Naive thymus-derived CD4-positive, alpha-beta T cell (primary cell): ENCODE measurements at places on chromosomes 11 and 22. TPM values are rescaled to one million over a fixed set of nuclear protein-coding genes. Genes with fewer than 3 reads are reported as not detected.

DNA sequence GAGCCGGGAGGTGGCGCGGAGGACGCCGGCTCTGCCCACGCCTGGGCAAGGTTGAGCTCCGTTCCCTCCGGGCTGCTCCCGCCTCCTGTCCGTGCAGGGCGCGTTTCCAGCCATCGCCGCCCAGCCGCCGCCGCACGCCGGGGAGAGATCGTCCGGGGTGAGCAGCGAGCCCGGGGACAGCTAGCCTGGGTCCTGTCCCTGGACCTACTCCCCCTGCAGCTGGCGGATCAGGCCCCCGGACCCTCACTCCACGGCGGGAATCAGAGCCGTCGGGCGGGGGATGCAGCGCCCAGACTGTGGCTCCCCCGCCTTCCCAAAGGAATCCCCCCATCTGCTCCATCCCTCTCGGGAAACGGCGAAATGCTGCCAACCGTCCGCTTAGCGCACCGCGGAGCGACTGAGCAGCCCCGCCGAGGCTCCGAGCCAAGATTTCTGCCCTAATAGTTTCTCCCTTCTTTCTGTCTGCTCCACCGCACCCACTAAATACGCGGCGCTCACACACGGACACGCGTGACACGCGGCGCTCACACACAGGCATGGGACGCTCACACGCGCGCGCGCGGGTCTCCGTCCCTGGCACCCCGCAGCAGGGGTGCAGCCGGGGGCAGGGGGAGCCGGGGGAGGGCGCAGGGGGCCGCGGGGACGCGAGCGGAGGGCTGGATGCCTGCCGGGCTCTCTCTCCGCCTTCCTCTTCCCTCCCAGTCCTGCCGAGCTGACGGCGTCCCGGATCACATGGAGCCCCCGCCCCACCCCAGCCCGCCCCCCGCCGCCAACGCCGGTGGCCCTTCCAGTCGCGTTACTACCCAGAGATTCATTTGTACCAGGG is at the start of gene KCNJ5:
TSS of gene KCNJ5 (plus strand) at position 814 of the 826 bp plus-strand sequence. CDS start 19,918 bp downstream, outside the sequence.
- H3K27ac ChIP-seq = no peak within 1 kb of the TSS
- no peak for DNase-seq
- H3K36me3 ChIP-seq = no peaks in the 10 kb centered on the region
- peak within 1 kb of the TSS; percentile 52 for H3K4me3 ChIP-seq

IRF7 gene
- 25.9 TPM for polyA plus RNA-seq

OR5P2 gene
- polyA plus RNA-seq = not detected

DNA sequence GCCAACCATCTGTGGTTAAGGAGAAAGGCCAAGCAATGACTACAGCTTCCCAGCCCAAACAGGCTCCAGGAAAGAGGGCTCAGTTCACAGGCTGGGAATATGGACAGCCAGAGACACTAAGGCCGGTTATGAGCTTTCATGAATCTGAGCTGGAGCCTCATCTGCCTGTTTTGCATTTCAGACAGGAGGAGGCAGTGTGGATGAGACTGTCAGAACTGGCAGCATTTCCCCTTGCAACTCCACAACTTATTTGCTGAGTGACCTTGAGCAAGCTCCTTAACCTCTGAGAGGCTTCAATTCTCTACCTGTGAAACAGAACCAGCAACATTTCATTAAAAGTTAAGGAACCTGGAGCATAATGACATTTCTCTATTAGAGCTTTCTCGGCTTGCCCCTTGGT is 264.0 kb downstream of the ETS1 start:
- peak; percentile 67 for DNase-seq
- H3K4me3 ChIP-seq = peak overlapping the region; percentile 1
- H3K27ac ChIP-seq = peak overlapping the region; percentile 91

DNA sequence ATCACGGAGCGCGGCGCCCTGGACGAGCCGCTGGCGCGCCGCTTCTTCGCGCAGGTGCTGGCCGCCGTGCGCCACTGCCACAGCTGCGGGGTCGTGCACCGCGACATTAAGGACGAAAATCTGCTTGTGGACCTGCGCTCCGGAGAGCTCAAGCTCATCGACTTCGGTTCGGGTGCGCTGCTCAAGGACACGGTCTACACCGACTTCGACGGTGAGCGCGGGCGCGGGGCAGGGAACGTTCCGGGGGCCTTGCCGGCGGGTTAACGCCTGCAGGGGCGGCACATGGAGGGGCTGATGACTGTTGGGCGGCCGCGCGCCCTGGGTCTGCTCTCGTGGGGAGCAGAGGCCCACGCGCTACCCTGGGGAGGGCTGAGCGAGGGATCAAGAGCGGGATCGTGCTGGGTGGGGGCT is 1.0 kb downstream of the PIM3 start:
- H3K4me3 ChIP-seq = peak overlapping the region; percentile 86
- H3K27me3 ChIP-seq = no peaks in the 10 kb centered on the region
- H3K36me3 ChIP-seq = peaks cover 31% of the 10 kb centered on the region
- no peak for DNase-seq

HTR3A gene
- polyA plus RNA-seq = not detected

DNA sequence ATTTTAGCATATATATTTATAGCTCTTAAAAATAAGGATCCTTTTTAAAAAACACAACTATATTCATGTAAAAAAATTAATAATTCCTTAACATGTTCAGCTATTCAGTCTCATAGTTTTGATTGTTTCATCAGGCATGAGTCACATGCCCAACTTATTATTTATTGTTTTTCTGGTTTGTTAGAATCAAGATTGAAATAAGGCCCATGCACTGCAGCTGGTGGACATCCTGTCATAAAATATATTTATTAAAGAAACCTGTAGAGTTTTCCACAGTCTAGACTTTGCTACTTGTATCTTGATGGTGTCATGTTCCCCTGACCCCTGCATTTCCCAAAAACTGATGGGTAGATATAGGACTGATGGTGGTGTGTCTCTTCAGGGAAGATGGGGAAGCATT is 77.4 kb downstream of the PARVA start:
- no peaks in the 10 kb centered on the region for H3K27me3 ChIP-seq
- H3K27ac ChIP-seq = no peak overlapping the region
- no peaks in the 10 kb centered on the region for H3K36me3 ChIP-seq

- no peaks in the 10 kb centered on the region for H3K36me3 ChIP-seq
- H3K4me3 ChIP-seq = no peak overlapping the region
- H3K27ac ChIP-seq = no peak overlapping the region
- no peaks in the 10 kb centered on the region for H3K27me3 ChIP-seq
- no peak for DNase-seq
Measured at GRCh38 chr11:91209751-91210150, 986.9 kb upstream of the CHORDC1 start.

OR4C11 gene
- polyA plus RNA-seq = not detected

NTM gene
- not detected for polyA plus RNA-seq

- no peak overlapping the region for H3K27ac ChIP-seq
- peaks cover 7% of the 10 kb centered on the region for H3K4me1 ChIP-seq
- no peak overlapping the region for H3K4me3 ChIP-seq
- H3K27me3 ChIP-seq = no peaks in the 10 kb centered on the region
- DNase-seq = no peak
- no peaks in the 10 kb centered on the region for H3K36me3 ChIP-seq
Measured at GRCh38 chr11:69440876-69441275, 40.6 kb upstream of the LINC01488 start.

GRCh38 chr11:21148376-21148775 is 479.0 kb downstream of the NELL1 start:
- H3K27ac ChIP-seq = no peak overlapping the region
- no peak for DNase-seq
- no peak overlapping the region for H3K4me3 ChIP-seq
- H3K36me3 ChIP-seq = no peaks in the 10 kb centered on the region
- H3K27me3 ChIP-seq = no peaks in the 10 kb centered on the region

- no peaks in the 10 kb centered on the region for H3K36me3 ChIP-seq
- H3K27ac ChIP-seq = no peak overlapping the region
- no peaks in the 10 kb centered on the region for H3K27me3 ChIP-seq
- H3K4me1 ChIP-seq = no peaks in the 10 kb centered on the region
- no peak overlapping the region for H3K4me3 ChIP-seq
Measured at GRCh38 chr11:42407341-42407740, 904.5 kb upstream of the API5 start.

- H3K27me3 ChIP-seq = no peaks in the 10 kb centered on the region
- no peaks in the 10 kb centered on the region for H3K36me3 ChIP-seq
- no peak overlapping the region for H3K27ac ChIP-seq
- H3K4me1 ChIP-seq = no peaks in the 10 kb centered on the region
- H3K4me3 ChIP-seq = no peak overlapping the region
Measured at GRCh38 chr22:40982482-40983385, 31.6 kb downstream of the RBX1 start.

EIF4ENIF1 gene
- polyA plus RNA-seq = 12.8 TPM

LRRC56 gene
- 1.0 TPM for polyA plus RNA-seq

DNA sequence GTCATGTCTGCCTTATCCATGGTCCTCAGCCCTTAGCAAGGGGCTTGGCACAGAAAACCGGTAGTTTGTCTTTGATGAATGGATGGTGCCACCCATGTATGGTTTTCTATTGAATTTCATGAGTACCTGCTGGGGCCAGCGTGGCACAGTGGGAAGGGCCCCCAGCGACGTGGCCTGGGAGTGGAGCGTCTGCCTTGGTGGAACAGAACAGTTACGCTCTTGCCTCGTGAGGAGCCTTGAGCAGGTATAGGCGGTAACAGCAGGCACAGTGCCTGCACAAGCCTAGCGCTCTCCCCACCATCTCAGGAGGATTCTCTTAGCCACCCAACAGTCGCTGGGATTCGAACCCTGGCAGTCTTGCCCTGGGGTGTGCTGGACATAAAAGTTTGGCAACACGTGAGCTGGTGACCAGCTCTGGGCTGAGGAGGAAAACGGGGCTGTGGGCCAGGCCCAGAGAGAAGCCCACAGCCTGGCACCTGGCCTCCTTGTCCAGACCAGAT is 3.0 kb upstream of the SSH3 start:
- H3K4me3 ChIP-seq = no peak overlapping the region
- H3K4me1 ChIP-seq = peaks cover 9% of the 10 kb centered on the region
- no peak for DNase-seq
- H3K27ac ChIP-seq = no peak overlapping the region
